ENCODE measurements at places on chromosomes 7 and 10. TPM values are rescaled to one million over a fixed set of nuclear protein-coding genes. Genes with fewer than 3 reads are reported as not detected.

GRCh38 chr10:34607894-34608293 lies 207.2 kb downstream of the PARD3 start:
- no peak for DNase-seq

DNA sequence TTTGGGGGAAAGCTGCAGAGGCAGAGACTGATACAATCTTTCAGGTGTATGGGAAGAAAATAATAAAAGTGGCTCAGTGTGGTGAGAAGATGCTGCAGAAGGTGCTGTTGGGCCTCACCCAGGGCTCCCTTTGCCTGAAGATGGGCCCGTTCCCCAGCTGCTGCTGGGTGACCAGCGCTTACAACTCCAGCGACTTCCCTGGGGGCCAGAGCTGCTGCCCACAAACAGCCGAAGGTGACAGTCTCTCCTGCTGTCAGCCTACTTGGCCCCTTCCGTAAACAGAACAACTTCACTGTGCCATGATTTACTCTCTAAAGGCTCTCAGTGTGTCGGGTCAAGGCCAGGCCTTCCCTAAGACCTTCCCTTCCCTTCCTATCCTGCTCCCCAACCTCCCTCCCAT lies 93.6 kb upstream of the PCBD1 start:
- no peak for DNase-seq

DNA sequence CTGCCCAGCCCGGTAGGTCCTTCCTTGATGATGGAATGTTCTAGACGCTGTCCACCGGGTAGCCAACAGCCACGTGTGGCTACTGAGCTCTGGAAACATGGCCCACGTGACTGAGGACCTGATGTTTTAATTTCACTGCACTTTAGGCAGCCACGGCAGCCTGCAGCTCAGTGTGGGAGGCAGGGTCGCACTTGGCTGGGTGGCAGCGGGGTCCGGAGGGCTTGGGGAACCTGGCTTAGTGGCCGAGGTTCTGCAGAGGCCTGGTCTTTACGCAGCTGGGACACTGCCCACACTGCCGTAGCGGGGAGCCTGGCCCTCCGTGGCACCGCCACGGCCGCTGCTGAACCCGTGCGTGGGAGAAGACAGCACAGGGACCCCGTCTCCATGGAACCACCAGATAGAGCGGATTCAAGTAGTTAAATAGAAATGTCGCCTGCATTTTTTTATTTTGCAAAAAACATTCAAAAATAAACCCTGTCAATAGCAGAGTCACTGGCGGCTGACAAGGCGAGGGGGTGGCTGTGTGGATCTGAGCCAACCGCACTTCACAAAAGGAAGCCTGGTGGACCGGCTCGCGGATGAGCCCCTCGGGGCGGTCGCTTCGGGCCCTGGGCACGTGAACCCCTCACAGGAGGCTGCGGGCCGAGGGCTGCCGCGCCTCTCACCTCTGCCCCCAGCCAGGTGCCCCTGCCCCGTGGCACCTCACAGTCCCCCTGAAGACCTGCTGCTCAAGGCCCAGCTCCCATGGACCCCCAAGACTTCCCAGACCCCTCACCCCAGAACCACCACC lies 25.6 kb upstream of the UTF1 start:
- DNase-seq, result no peak

DNA sequence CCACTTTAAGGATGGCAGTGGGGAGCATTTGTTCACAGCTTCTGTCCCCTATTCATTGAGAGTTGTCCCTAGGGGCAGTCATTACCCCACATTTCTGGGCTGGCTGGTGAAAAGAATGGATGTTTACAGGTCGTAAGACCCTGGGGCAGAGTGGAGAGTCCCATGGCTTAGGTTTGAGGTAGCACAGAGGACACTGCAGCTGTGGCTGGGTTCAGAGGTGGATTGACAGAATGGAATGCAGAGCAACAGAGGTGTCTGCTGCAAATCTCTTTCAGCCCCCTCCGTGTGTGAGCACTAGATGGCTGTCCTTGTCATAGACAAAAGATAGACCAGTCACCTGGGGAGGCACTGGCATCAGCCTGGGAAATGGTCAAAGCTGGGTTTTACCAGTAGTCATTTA lies 141.9 kb downstream of the CACNB2 start:
- DNase-seq, result no peak

DNA sequence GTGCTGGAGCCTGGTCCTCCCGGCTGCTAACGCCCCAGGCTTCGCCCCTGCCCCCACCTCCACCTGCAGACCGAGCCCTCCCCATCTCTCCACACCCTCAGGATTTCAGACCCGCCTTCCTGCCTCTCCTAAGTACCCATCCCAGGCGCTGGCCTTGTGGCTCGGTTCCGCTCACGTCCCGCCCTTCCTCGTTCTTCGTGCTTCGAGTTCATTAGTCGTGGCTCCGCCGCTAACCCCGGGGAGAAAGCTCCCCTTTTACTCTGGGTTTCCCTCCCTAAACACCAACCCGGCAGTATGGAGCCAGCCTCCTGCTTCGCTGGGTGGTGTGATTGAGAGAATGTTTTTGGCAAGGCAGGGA lies 11.2 kb downstream of the EMX2 start:
- DNase-seq, result no peak

DNA sequence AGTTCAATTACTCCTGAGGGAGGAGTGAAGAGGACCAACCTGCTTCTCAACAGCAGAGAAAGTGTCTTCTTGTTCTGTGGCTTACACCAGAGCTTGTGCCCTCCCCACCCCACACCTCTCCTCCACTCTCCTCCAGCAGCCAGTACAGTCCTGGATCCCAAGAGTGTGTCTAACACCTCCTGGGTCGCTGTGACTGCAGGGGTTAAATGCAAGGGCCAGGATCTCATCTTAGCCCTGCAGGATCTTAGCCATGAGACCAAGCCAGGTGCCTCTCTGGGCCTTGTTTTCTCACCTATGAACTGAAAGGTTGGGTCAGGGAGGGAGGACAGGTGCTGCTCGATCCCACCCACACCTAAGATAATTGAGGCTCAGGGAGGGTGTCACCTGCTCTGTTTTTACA lies 34.5 kb upstream of the MSRB2 start:
- DNase-seq, result no peak

AGR3 gene
- not detected for total RNA-seq

CYP3A5 gene
- 0.54 TPM for total RNA-seq

FAM25C gene
- not detected for total RNA-seq

MBL2 gene
- total RNA-seq, result not detected

FAM204A gene
- 74.5 TPM for total RNA-seq
